AG04450 (cell line): ENCODE measurements at places on chromosomes 5 and 9.

DNA sequence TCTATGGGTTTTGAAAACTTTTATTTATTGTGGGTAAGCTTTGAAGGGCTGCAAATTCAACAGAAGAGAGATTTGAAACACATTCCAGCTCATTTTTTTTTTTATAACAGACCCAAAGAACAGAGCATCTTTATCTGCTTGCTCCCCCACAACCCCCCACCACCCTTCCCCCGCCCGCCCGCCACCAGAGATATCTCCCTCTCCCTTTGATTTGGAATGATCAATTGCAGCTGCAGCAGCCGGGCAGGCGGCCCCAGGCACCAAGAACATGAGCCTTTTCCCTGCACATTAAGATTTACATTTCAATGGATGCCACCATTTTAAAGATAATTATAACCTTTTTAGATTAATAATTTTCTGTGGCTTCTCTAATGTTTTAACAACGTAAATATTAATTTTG lies 510.9 kb downstream of the ZNF608 start:
- DNase-seq, result no peak

- no peak for DNase-seq
These were observed 151.6 kb downstream of the DENND1A start for GRCh38 chr9:123778232-123778902.

DNA sequence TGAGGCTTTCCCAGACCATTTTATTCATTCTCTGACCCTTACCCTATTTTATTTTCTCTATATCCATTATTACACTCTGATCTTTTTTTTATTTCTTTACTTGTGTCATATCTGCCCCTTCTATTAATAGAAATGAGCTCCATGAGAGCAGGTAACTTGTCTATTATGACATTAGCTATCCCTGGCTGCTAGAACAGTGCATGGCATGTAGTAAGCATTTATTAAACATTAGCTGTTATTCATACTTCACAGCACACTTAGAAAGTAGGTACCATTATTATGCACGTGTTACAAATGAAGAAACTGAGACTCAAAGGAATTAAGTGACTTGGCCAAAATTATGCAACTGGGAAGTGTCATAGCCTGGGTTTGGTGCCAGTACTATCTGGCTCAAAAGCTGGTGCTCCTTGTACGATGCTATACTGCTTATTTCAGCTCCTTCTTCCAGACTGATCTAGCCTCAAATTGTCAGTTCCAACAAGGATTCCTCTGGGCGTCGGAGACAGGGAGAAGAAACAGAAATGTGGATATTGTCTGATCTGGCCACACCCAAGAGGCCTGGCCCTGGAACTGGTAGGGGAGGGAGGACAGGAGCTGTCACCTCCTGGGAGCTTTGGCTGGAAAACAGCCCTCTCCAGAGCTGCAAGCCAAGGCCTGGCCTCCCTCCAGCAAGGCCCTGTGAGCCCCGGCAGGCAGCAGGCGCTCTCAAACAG lies 10.8 kb upstream of the NIPAL4 start:
- DNase-seq, result no peak

GRCh38 chr9:137828527-137829259 lies 48.9 kb upstream of the CACNA1B start:
- DNase-seq, result no peak

GRCh38 chr9:126642839-126643238 lies 29.1 kb downstream of the LMX1B start:
- DNase-seq, result no peak

- no peak for DNase-seq
These were observed 126.6 kb upstream of the IL12B start for GRCh38 chr5:159456722-159457465.

DNA sequence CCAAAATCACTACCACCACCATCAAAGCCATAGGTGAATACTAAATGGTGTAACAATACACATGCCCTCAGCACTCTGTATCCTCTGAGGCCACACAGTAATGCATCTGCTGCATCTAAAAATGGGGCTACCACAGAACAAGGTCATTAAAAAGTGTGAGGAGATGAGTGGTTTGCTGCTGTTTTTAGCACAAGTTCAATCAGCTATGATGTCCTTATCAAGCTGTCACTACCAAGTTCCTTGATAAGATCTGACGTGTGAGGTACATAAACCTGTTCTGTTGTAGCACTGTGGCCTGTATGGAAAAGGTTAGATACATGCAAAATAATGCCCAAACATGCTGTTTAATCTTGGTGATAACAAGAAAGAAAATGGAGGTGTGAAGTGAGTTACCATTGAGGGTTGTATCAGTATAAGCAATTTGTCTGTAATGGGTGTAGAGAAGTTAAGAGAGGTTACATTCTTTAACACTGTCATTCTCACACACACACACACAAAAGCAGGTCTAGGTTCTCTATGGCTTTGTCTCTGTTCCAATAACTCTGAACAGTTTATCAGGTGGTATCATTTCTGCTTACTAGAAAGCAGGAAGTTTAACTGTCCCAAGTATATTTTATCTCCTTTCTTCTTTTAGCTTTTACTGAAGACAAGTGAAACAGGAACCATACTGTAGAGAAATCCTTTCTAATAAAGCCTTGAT lies 252.9 kb downstream of the CWC27 start:
- no peak for DNase-seq

DNA sequence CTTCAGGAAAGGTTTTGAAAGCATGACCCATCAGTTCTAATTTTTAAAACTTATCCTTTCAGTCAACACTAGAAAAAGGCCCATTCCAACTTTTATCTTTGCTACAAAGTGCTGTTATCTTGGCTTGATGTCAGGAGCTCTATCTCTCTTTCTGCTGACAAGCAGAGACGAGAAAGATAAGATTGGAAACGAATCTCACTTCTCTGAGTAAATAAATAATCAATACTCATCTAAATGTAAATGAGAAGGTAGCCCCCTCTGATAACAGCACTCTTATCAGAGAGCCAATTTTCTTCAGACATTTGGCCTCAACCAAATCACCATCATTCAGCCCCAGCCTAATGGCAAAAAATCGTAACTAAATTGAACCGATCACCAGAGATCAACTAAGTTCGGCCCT lies 191.7 kb downstream of the MAPKAP1 start:
- DNase-seq, result no peak
